ENCODE measurements at places on chromosomes 12 and 14.
A peak's percentile ranks its signal among the peaks of the same experiment; 100 is the strongest.

DNA sequence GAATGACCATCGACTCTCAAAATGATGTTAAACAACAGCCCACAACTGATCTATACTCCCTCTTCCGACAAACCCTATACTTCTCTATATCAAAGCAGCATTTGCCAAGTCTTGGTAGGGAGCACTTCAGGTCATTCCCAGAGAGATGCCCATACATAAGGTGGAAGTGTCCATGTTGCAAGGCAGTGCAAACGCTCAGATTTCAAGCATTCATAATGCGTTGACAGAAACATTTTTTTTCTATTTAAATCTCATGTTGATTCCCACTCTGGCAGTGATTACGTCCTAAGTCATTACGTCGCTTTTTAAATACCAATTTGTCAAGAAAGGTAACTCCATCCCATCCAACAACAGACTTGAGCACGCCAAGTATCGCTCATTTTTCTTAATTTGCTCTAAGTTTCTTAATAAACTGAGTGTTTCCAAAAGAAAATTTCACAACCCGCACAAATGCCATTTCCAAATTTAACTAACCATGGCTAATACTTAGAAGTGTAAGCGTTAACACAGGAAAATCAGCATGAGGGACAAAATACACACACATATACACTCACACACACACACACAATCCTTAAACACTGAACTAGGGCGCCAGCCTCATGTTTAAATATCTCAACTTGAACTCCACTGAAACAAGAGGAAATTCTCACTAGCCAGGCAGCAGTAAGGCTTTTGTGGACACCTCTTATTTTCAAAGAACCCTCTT, 1.1 kb downstream of the GXYLT1 start:
- DNase-seq: peak; percentile 29

- DNase-seq: no peak
Measured at GRCh38 chr14:46323404-46323762, 328.2 kb downstream of the RPL10L start.

DNA sequence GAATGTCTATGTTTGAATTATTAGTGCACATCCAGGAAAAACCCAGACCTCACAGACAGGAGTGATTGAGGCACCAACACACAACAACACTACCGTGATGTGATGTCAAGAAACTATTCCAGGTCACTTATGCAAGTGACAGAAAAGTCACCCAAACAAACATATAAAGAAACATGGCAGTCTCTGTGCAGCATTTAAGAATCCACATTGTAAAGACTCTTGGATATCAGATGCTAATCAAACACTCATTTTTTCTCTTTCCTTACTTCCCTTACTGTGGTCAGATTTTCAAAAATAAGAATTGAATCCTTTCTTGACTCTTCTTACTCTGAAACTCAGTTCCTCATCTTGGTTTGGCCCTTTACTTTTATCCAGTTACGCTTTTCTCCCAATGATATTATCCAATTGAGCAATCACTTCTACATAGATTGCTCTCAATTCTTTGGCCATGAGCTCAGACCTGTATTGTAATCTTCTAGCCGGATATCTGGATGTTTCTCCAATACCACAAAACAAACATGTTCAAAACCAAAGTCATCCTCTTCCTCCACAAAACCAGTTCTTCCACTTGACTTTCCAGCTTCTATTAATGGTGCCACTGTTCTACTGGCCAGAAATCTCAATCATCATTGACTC, 115.4 kb downstream of the DUSP6 start:
- peak; percentile 46 for DNase-seq

DNA sequence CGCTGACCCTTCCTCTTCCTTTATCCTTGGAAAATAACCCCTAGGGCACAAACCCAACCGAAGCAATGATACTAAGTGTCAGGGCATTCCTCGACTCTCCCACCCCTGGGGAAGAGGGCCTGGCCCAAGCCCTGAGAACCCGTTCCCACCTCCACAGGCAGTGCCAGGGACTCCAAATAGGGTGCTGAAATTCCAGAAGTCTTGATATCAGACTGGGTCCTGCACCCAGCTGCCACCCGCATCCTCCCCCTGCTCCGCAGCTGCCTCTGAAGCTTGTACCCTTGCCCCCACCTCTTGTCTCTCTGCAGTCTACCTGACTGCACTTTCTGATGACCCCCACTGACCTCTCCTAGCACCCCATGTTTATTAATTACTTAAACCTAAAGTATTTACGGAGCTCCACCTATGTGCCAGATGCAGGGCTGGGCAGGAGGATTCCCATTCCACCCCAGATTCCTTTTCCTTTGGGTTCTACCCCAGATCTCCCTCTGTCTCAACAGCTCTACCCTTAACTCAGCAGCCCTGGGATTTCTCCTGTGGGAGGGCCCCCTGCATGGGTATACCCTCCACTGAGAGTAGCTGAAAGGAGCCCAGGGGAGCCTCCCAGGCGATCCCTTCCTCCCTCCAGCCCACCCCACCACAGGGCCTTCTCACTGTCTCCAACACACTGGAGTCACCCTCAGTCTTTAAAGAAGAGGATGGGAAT, 4.1 kb upstream of the KRT18 start:
- DNase-seq: no peak

- DNase-seq: no peak
Measured at GRCh38 chr14:76640923-76641395, 120.3 kb upstream of the VASH1 start.

Data from NB4 (cell line).